ENCODE measurements at places on chromosomes 3 and 15. TPM values are rescaled to one million over a fixed set of nuclear protein-coding genes. Genes with fewer than 3 reads are reported as not detected.

PLSCR5 gene
- polyA plus RNA-seq, result not detected

TRPC1 gene
- polyA plus RNA-seq, result 33.4 TPM

GOLGA8M gene
- not detected for polyA plus RNA-seq

GOLGA8J gene
- not detected for polyA plus RNA-seq

PIGBOS1 gene
- 16.7 TPM for polyA plus RNA-seq

ACOX2 gene
- 7.3 TPM for polyA plus RNA-seq

ZPLD1 gene
- not detected for polyA plus RNA-seq

TMEM108 gene
- 30.2 TPM for polyA plus RNA-seq

MTHFS gene
- 27.3 TPM for polyA plus RNA-seq

SST gene
- 0.74 TPM for polyA plus RNA-seq

ARNT2 gene
- 9.5 TPM for polyA plus RNA-seq

FANCI gene
- 14.2 TPM for polyA plus RNA-seq

All from H1 (cell line).